ENCODE measurements at places on chromosomes 16 and 17. TPM values are rescaled to one million over a fixed set of nuclear protein-coding genes. Genes with fewer than 3 reads are reported as not detected.

ENKD1 gene
- total RNA-seq, result 26.0 TPM

FBXL16 gene
- 9.7 TPM for total RNA-seq

MARVELD3 gene
- 0.63 TPM for total RNA-seq

ZP2 gene
- not detected for total RNA-seq

ITGB4 gene
- total RNA-seq, result 3.3 TPM

CD300LB gene
- total RNA-seq, result not detected

CNP gene
- 22.5 TPM for total RNA-seq

Measured in motor neuron (in vitro differentiated cells).